Panc1 (cell line): ENCODE measurements at places on chromosomes 7 and 10.

DNA sequence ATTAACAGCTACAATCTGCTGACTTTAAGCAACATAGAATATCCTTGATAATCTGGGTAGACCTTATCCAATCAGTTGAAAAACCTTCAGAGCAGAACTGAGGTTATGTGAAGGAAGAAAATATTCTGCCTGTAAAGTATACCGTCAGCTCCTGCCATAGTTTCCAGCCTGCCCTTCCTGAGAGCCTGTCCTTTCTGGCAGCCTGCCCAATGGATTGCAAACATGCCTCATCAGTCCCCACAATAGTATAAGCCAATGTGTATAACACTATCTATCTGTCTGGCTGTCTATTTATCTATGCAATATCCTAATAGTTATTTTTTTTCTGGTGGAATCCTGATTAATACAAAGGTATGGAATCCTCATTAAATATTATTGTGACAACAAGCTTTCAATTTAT is 489.2 kb upstream of the KCND2 start:
- DNase-seq, result no peak

DNA sequence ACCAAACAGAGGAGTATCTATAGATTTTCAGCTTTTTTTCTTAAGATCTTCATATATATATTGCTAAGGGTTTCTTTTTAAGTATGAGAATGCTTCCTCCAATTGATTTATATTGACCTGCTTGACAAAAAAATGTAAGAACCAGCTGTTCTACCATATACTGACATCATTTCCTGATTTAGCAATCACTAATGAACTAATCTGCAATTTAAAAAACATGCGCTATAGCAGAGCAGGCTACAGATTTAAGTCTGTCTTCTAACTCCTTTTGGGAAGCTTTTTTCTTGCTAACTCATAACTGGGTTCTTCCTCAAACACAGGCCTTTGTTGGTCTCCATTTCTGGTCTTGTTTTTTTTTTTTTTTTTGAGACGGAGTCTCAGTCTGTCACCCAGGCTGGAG is 33.2 kb downstream of the ABCC2 start:
- DNase-seq, result no peak

DNA sequence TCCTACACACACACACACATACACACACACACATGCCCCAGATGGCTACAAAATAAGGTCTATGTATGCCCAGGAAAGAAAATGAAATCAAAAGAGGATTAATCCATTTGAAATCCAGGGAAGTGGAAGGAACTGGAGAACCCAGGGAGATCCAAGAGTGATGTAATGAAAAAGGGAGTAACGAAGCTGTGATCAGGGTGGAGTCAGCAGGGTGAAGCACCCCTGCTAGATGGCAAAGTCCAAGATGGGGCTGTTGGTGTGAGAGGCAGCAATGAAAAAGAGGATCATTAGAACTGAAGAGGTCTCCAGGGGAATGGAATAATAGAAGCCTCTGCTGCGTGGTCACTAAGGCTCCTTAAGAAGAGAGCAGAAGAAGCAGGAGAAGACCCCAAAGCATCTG is 43.6 kb upstream of the IL6 start:
- DNase-seq, result no peak

DNA sequence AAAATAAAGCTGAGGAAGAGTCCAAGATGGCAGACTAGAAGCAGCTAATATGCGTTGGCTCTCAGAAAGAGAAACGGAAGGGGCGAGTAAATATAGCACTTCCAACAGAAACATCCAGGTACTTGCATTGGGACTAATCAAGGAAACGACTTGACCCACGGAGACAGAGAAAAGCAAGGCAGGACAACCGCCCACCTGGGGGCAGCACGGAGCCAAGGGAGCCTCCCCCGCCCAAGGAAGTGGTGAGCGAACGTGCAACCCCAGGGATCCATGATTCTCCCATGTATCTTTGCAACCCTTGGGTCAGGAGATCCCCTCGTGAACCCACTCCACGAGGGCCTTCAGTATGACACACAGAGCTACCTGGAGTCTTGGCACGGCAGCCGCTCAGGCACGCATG is 45.4 kb upstream of the GRM3 start:
- DNase-seq, result no peak

- DNase-seq, result peak; percentile 59
These were observed 70.3 kb upstream of the MXI1 start for GRCh38 chr10:110137142-110137545.

DNA sequence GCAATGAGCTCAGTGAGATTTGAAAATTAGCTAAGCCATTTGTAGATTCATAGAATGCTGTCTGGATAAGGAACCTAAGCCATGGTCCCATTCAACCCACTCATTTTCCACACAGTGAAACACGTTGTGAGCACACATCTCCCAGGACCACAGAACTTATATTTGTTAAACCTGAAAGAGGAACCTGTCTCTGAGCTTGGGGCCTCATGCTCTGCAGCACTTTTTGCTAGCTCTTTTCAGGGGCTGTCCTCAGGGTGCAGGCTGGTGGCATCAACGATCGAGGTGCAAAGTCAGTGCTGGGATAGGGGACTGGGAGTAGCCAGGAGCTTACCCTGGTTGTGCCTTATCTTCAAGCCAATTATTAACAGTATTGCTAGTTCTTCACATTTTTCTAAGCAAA is 11.9 kb downstream of the HECW1 start:
- no peak for DNase-seq

GRCh38 chr10:63627396-63627795 is 106.2 kb downstream of the REEP3 start:
- DNase-seq, result no peak

DNA sequence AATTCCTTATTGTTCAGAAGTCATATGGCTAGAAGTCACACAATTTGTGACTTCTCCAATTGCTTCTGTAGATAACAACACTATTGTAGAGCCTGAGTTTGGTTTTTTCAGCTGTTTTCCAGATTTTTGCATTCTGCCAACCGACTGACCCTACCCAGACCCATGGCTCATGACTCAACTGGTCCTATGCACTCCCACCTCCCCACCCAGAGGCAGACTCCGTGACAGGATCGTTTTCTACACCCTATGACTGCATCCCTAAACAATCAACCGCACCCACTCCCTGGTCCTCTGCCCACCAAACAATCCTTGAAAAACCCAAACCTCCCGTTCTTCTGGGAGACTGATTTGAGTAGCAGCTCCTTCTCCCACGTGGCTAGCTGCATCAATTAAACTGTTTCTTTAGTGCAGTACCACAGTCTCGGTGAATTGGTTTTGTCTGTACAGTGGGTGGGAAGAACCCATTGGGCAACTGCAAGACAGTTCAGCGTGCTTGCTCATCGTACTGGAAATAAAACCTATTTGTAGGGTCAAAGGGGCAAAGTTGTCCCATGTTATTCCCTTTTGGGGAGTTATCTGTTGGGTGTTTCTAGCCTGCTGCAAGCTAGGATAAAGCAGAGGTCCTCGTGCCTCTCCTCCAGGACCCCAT is 150.3 kb upstream of the FAM20C start:
- DNase-seq, result no peak

DNA sequence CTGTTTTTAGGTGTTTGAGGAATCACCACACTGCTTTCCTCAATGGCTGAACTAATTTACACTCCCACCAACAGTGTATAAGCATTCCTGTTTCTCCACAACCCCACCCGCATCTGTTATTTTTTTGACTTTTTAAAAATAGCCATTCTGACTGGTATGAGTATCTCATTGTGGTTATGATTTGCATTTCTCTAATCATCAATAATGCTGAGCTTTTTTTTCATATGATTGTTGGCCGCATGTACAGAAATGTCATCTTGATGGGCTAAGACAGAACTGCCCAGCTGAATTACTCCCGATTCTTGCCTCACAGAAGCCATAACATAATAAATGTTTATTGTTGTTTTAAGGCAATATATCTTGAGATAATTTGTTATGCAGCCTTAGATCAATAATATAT is 93.1 kb upstream of the DKK1 start:
- no peak for DNase-seq

GRCh38 chr10:98086837-98087708 is 47.4 kb upstream of the R3HCC1L start:
- DNase-seq, result no peak

DNA sequence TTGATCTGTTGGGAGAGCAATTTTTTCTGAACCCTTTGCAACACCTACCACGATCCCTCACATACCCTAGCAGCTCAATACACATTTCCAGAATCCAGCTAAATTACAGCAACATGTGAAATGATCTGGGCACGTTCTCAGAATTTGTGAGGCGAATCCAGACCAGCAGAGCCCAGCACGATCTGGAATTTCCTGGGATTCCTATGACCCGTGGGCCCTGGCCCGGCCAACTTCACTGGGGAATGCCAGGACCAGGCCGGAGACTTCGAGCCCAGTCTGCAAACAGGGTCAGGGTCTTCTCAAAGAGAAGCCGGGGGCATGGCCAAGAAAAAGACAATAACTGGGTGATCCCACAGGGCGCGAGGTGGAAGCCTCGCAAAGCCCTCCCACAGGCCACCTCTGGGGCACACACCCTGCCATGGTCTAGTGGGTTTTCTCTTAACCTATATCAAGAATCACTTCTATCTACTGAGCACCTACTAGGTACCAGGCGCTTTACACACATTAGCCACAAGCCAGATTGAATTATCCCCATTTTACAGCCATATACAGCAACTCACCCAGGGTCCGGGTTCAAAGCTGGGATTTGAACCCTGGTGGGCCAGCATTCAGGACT is 33.8 kb downstream of the FAM53B start:
- no peak for DNase-seq

- DNase-seq, result no peak
These were observed 369.6 kb downstream of the KCNMA1 start for GRCh38 chr10:77267703-77268675.

- DNase-seq, result no peak
These were observed 42.8 kb downstream of the FBXL13 start for GRCh38 chr7:103031781-103032180.

GRCh38 chr10:95906677-95907455 is 909 bp upstream of the CC2D2B start:
- peak; percentile 28 for DNase-seq

GRCh38 chr7:36784991-36785940 is 61.0 kb upstream of the AOAH start:
- DNase-seq, result no peak

GRCh38 chr7:151249034-151249731 is 689 bp upstream of the SMARCD3 start:
- DNase-seq, result no peak

DNA sequence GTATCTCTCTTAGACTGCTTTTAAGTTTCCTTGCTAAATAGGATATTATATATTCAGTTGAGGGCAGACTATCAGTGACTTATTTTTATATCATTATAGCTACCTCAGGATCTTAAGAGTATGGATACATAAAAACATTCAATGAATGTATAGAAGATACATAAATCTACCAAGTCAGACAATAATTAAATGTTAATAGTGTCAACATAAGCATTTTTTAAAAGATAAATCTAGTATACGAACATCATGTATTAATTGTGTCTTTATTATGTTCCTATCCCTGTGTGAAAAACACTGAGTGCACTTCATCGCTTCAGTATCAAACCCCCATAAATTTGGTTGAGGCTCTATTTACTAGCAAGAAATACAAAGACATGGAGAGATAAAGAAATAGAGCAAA is 242.8 kb downstream of the CRPPA start:
- DNase-seq, result no peak

- no peak for DNase-seq
These were observed 7.4 kb downstream of the ZNF487 start for GRCh38 chr10:43444323-43444722.

DNA sequence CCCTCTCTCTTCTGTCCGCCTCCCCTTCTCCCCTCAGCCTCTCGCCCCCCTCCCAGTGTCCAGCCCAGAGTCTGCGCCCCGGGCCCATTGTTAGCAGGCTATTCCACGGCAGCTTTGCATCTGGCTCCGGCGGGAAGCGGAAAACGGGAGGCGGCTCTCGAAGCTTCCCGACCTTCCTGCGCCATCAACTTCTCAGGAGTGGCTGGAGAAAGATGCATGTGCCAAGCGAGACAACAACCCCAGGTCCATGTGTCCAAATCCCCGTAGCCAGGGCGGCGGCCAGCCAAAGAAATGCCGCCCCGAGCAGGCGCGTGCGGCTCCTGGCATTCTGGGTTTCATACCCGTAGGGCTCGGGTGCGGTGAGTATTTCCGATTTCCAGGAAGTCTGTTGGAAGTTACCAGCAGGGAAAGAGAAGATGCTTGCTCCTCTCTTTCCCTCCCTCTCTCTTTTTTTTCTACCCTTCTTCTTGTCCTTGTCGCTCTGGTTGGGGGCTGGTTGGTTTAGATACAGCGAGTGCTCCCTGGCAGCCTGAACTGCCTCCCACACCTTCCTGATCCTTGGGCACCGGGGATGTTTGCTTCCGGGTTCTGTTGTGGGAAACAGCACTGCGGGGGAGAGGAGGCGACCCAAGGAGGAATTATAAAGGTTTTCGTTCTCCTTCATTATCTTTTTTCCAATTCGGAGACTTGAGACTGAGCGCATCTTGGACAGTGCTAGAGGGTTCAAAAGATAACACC is 1.2 kb upstream of the HOXA2 start:
- no peak for DNase-seq

DNA sequence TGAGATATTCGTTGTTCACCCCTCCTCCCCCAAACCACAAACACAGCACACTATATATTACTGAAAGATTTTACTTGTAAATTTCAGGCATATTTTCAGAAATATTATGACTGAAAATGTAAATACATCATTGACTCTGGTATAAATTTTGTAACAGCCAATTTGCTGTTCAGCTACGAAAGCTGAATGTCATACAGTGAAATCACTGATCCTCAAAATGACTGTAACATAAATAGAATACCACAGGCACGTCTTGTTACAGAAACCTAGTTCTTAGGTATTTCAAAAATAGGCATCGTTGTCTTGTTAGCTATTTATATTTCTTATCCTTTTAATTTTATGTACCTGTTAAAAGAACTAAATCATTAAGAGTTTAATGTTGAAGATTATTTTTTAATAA is 15.1 kb downstream of the TRUB1 start:
- DNase-seq, result no peak

DNA sequence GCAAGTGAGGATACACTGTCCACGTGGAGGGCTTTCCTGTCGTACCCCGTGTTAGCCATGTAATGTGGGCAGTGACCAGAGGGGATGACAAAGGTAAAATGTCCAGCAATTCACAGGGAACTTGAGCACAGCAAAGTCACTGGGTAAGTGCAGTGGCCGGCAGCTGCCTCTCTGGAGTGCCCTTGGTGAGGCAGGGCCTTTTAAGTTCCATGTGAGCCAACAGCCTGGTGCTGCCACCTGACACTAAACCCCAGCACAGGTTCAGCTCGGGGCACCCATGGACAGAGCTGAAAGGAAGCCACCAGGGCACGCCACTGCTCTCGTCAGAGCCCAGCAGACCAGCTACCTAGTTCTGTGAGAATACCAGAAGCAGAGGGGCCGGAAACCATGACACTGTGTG is 168.3 kb downstream of the PRKAG2 start:
- DNase-seq, result no peak

DNA sequence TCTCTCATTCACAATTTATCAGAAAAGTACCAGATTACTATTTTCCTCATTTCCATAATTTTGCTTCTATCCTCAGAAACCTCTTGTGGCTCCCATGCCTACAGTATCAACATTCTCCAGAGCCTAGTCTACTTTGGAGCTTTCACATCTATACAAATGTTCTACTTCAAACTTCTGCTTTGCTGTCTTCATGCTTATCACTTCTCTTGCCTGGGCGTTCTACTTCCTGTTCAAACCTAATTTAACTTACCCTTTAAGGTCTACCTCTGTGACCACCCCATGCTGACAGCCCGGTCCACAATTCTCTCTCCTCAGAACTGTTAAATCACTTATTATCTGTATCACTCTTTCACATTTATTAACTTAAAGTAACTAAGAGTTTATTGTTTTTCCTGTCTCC is 6.1 kb upstream of the PTPN12 start:
- DNase-seq, result no peak

GRCh38 chr10:12264204-12264940 is 68.4 kb downstream of the CDC123 start:
- no peak for DNase-seq

- DNase-seq, result no peak
These were observed 87.4 kb downstream of the ZNF467 start for GRCh38 chr7:149686011-149686410.
